ENCODE measurements at places on chromosomes 2 and 18.

GRCh38 chr2:63058144-63058920, 7.7 kb downstream of the OTX1 start:
- no peak for DNase-seq

- DNase-seq: no peak
These were observed 49.0 kb upstream of the ATIC start for GRCh38 chr2:215262741-215263362.

DNA sequence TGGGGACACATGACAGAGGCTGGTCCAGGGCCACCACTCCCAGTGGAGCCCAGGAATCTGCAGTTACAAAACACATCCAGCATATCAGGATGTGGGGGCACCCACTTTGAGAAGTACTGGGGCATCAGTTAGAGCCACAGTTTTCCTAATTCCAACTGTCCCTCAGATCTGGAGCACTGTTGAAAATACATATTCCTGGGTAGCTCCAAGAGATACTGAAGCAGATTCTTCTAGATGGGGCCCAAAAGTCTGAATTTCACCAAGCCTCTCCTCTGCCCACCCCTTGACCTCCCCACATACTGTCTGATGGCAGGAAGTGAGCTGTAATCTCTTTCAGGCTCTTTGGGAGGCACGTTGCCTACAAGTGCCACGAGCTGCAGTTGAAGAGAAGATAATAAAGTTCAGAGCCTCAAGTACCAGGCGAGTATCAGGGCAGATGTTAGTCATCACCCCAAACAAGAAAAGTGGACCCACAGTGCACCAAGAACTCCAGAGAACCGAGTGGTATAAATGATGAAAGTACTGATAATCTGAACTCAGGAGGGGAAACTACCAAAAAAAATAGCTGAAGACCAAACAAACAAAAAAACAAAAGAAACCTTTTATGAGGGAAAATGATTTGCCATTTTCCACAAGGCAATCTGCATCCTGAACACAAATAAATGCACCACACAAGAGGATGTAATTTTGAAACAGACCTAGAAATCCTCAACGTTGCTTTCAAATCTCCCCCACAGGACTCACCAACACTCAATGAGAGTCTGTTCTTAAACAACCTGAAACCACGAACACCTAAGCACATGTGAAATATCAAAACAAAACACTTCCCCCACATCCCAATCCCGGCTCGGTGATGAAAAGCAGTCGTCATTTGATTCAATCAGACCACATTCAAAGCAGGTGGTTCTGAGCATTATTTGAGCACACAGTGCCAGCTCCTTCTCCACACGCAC, 98.7 kb downstream of the TCF4 start:
- DNase-seq: no peak

GRCh38 chr2:225140723-225141122, 98.5 kb upstream of the DOCK10 start:
- DNase-seq: no peak

DNA sequence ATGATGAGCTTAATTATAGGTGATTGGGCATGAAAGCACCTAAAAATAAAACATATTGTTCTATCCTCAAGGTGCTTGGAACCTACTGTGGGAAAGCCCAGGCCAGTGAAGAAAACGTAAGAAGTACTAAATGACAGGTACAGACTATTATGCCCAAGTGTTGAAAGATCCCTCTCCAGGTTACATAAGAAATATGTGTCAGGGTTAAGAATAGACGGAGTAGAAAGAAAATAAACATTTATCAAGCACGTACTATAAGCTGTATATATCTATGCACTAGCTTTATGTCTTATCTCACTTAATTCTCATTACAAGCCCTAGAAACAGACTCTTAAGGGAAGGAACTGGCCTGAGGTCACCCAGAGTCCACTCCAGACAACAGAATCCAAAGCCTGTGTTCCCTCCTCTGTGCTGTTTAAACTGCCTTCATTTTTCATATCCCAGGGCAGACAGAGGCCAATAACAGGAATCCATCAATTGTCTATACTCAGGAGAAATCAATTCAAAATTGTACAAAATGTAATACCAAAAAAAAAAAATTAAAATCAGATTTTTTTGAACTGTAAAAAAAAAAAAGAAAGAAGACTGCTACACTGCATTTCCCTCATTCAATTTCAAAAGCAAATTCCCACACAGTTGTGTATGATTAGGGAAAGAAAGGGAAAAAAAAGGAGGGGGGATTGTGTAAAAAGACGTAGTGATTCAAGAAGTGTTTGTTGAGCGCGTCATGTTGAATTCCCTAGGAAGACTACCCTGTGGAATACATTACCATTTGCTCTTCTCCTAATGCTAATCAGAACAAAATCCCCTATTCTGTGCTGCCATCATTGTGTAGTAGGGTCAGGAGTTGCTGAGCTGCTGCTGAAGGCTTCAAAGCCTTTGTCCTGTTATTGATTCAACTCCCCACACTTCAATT, 156.3 kb downstream of the IRS1 start:
- no peak for DNase-seq

GRCh38 chr2:1521878-1522830, 108.9 kb downstream of the TPO start:
- DNase-seq: no peak

GRCh38 chr18:22933966-22934423, 867 bp downstream of the RBBP8 start:
- no peak for DNase-seq
